EL (cell line): ENCODE measurements at places on chromosomes 5 and 9.

GRCh38 chr9:134217431-134218210, 53.3 kb upstream of the RNU6ATAC start:
- no peak for DNase-seq

DNA sequence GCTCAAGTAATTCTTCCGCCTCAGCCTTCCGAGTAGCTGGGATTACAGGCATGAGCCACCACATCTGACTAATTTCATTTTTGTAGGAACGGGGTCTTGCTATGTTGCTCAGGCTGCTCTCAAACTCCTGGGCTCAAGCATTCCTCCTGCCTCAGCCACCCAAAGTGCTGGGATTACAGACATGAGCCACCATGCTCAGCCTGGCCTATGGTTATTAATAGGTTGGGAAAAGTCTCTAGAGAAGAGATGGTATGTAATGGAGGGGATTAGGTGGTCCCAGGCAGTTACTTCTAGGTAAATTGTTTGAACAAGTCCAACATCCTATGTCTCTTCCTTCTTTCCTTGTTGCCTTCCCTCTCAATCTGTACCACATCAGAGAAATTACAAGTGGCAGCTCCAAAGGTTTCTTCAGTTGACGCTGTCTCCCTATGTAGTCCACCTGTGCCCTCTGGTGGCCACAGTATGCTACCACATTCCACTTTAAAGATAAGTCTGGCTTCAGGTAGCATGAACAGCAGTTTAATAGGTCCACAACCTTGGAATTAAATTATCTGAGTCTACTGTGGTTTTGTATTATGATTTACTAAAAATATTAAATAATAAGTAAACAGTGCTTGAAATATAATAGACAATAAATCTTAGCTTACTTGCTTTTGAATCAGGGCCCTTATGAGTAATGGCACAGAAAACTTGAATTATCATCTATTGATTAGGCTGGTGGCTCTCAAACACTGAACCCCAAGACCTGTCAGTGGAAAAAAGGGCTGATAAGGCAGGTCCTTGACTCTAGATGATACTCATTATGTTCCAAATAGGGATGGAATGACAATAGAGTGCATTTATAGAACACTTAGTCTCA, 9.7 kb downstream of the TIGD6 start:
- DNase-seq: peak; percentile 74

GRCh38 chr5:136070486-136071285, 41.9 kb downstream of the TGFBI start:
- no peak for DNase-seq

DNA sequence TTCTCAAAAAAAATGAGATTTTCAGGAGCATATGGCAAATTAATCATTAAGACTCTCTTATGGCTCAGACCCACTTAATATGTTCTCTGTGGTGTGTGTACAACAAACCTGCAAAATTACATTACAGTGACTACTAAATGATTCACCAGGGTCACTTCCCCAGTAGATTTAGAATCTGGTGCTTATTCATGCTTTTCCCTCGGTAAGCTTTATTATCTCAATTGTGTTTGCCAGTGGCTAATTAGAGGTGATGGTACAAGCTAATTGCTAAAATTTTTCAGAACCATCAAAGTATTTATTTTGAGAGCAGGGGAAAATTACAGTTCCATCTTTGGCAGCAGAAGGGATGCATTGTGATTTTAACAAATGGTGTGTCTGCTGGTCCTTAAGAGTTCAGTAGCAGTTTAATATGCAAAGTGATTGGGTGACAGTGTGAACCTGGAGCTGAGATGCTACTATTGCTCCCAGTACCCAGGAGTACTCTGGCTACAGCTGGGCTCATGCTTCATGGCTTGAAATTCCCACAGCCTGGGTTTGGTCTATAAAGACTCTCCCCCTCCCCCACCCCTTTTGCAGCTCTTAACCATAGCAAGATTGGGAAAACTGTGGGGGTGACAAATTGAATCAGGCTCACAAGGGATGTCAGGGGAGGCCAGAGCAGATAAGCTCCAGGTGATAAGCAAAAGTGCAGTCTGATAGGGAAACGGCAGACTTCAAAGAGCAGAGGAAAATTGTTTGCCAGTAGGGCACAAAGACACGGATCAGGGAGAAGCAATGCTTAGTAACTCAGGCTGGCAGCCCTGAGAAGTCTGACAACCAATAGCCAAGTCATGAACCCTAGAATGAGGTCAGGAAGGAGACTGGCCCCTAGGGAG, 92.8 kb upstream of the RAD23B start:
- peak; percentile 69 for DNase-seq

GRCh38 chr5:95102687-95103086, 182.2 kb downstream of the MCTP1 start:
- no peak for DNase-seq

DNA sequence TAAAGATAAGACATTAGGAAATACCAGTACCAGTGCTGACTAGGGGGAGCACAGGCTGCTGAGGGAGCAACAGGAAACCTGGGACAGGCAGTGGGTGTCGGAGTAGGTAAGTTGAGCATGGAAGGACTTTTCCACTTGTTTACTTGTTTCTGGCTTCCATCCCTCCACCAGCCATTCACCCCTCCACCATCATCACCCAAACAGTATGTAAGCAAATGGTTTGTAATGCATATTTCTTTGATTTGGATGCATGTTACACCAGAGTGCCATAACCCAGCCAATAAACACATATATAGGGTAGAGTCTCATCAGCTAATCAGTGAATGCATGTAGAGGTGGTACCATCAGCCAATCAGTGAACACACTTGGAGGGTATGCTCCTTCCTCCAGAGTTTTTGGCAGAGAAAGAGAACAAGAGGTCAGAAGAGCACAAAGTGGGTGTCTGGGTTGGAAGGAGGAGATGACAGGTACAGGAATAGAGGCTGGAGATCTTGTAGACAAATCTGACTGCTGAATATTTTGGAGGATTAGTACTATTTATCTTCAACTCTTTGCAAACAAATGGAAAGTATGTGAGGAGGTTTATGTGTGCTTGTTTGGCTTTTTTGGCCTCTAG, 37.7 kb upstream of the PDE8B start:
- no peak for DNase-seq

GRCh38 chr5:131462454-131462853, 172.6 kb downstream of the RAPGEF6 start:
- DNase-seq: no peak

DNA sequence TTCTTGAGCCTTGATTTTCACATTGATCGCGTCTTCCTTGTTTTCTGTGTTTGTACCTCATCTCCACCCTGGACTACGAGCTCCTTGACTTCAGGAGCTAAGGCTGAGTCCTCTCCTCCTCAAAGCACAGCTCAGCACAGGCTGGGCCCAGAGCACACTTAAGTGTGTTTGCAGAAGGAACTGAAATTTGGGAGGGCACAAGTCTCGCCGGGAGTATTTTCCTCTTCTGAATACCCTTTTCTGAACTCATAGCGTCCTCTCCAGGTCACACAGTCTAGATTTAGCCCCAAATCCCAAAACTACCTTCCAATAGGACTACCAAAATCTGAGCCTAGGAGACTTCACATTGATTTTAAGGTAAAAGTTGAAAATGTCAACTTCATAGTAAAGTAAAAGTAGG, 41.6 kb downstream of the TSTD2 start:
- no peak for DNase-seq

DNA sequence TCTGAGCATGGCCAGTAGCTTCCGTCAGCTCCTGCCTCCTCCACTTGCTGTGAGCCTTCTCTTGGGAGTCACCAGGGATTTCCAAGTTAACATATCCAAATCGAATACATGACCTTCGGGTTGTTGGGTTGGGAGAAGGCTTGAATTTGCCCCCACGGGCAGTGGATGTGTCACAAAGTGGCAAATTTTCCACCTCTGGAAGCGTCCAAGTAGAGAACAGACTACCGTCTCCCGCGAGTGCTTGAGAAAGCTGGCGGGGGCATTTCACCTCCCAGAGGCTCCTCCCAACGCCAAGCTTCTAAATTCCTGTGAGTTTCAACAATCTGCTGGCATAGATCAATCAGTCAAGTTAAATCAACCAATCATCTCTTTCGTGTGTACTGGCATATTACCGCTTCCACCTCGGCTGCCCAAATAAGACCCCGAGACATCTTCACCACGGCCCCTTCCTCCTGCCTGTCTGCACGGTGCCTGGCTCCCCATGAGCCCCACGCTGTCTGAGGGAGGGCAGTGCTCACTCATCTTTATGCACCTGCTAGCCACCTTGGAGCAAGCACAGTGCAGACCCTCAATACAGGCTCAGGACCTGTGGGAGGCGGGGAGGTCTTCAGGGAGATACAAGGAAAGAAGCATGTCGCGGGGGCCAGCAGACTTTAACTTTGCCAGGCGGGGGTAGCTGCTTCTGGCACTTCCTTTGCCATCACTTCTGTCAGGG, 79.1 kb downstream of the MRPL36 start:
- DNase-seq: no peak

GRCh38 chr5:73630765-73631164, 4.8 kb downstream of the ARHGEF28 start:
- no peak for DNase-seq

DNA sequence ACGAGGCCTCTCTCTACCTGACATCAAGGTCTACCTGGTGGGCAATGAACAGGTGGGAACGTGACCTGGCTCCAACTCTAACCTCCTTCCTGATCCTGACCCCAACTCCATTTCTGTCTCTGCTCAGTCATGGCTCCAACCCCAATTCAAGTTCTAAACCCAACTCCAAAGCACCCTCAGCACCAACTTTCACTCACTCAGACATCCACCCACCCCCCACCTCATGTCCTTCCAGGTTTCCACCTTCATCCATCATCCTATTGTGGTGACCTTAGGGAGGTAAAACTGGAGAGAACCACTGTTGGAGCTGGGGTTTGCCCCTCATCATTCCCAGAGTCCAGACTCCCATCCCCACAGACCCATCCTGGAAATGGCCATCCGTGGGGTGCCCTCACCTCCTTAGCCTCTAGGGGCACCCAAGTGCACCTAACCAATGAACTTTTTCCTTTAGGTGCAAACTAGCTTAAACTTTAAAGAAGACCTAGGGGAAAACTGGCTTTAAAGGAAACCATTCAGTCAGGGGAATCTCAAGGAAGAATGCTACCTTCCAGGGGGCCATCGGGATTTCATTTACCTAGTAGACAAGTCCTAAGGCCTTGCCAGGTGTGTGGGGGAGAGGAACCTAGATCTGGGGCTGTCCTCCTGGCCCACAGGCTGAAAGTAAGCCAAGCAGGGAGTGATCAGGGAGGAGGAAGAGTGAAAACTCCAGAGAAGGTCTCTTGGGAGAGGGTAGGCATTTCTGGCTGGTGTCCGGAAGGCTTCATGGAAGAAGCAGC, 11.3 kb downstream of the RGS14 start:
- DNase-seq: peak; percentile 36

DNA sequence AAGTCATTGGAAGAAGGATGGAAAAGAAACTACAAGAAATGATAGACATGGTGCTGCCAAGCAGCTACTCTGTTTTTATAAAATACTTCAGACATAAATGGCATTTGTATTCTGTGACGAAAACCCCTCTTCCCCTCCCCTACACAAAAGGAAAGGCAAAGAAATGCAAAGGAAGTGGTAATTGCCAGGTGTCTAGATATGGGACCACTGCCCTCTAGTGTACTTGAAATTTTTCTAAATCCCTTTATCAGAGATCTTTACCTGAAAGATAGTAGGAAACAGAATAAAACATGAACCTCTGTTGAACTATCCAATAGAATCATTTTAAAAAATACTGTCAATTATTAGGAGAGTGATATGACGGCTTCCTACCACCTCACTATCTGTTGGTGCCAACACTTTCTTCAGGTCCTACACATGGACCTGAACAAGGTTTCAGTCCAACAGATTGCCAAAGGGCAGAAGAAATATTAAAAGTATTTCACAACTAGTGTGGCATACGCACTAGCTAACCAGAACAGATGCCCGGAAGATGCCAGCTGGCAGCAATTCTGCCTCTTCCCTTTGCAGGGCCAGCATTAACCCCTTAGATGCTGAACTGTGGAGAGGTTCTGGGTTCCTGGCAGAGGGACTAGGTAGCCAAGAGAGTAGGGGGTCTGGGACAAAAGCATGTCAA, 104.1 kb downstream of the TSSK1B start:
- peak; percentile 8 for DNase-seq

DNA sequence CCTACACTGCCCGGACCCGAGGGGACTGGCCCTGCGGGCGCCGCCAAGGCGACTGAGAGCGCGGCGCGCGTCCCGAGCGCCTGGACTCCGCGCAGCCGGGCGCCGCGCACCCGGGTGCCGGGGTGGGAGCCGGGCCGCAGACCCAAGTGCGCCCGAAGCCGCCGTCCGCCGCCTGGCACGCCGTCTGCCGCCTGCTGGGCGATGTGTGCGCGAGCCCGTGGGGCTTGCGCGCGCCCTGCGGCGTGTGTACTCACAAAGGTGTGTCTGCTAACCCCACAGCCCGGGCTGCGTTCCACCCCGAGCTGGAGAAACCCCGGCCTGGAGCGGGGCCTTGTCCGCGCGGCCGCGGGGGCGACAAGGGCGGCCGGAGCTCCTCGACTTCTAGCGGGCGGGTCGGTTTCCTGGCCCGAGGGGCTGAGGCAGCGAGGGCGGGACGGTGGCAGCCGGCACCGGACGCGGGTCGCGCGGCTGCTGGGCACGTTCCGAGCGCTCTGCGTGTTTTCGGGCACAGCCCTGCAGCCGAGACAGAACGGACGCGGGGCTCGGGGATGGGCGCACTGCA, 1.1 kb upstream of the ZSWIM6 start:
- DNase-seq: peak; percentile 77

DNA sequence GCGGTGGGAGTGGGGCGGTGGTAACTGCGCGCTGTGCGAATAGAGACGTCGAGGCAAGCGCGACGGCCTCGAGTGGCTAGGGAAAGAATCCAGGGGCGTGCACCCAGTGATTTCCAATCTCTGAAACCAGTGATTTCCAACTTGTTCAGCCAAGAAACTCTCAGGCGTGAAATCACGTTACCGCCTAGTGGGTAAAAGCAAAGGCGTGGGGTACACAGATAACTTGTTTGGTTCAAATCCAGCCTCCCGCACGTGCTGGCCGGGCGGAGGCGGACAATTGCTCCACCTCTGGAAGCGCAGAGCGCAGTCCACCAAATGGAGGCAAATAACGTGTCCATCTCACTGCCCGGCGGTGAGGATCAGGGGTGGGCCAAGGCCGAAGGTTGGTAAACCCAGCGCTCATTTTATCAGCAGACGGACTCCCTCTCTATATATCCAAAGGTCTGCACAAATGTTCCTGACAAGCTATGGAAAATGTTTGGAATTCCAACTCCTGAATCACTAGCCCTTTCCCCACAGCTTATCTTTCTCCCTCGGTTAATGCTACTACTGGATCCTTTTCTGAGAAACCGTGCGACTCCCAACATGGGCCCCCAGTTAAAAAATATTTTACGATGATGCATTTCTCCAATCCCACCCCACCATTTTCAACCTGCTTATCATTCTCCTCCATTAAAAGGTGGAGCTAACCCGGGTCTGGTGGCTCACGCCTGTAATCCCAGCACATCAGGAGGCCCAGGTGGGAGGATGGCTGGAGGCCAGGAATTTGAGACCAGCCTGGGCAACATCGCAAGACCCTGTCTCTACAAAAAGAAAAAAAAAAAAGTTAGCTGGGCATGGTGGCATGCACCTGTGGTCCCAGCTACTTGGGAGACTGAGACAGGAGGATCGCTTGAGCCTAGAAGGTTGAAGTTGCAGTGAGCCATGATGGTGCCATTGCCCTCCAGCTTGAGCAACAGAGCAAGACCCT, 950 bp upstream of the FNBP1 start:
- DNase-seq: peak; percentile 44

- DNase-seq: no peak
Observed at GRCh38 chr5:128220841-128221240, 137.3 kb downstream of the SLC12A2 start.

- no peak for DNase-seq
Observed at GRCh38 chr5:134250949-134251348, 25.1 kb upstream of the PPP2CA start.
